ENCODE measurements at places on chromosomes 4 and X.

DNA sequence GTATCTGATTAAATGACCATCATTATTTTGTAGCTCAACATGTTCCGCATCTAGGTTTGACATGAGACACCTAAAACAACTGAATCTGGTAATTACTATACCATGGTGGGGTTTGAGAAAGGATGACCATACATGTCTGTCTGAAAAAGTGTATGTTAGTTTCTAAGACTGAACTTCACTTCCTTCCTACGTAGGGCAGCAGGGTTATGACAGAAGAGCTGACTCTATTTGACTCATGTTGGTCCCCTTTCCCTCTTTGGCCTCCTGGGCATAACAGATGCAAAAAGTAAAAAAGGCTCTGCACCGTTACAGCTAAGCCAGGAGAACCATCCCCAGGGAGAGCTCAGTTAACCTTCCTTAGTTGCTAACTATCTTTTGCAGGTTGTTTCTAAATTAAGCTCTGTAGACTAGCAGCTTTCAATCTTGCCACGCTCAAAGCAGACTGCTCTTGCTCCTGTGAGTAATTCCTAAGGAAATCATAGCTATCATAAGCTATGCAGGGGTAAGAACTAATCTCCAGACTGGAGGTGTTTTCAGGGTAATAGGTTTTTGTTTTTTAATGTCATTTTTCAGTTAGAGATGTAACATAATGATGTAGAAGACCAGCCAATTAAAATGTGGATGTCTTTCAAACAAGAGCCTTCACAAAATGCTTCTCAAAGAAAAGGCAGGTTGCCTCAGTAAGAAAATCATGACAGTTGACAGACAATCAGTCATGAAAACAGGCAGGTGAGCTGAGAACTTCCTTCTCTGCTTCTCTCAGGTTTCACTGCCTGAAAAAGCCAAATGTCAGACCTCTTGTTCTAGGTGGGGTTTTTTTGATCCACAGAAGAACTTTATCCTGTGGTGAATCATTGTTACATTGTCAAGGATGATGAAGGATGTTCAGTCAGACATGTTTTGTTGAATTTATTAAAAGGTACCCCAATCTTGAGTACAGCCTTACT is 66.9 kb upstream of the DAPP1 start:
- DNase-seq, result no peak

GRCh38 chr4:172035562-172035961 is 222.4 kb downstream of the GALNTL6 start:
- no peak for DNase-seq

GRCh38 chrX:30010471-30010870 is 204.9 kb upstream of the MAGEB2 start:
- no peak for DNase-seq

GRCh38 chrX:56728321-56728720 is 722 bp upstream of the NBDY start:
- DNase-seq, result no peak

DNA sequence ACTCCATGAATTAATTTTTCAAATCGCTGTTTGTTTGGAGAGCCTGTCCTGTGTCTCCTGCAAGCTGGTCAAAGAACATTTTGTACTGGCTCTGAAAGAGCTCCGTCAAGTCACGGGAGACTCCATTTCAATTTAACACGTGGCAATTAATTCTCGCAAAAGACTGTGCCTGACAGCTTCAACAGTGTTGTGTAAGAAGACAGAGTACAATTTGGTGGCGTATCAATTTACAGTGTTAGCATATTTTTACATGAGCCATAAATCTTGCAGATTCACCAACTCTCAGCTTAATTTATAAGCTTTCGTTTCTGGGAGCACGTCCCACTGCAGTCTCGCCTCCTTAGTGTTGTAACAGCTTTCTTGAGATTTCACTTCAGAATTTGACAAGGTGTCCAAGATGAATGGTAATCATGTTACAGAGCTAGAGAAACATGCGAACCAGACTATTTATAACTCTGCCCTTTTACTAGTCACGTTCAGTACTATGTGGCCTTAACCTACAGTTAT is 70.8 kb downstream of the RWDD4 start:
- DNase-seq, result no peak

DNA sequence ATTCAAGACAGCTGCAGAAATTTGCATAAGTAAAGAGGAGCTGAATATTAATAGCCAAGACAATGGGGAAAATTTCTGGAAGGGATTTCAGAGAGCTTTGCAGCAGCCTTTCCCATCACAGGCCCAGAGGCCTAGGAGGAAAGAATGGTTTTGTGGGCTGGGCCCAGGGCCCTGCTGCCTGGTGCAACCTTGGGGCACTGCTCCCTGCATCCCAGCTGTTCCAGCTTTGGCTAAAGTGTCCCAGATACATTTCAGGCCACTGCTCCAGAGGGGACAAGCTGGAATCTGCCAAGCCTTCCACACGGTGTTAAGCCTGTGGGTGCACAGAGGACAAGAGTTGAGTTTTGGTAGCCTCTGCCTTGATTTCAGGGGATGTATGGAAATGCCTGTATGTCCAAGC is 185.6 kb upstream of the SFRP2 start:
- no peak for DNase-seq

DNA sequence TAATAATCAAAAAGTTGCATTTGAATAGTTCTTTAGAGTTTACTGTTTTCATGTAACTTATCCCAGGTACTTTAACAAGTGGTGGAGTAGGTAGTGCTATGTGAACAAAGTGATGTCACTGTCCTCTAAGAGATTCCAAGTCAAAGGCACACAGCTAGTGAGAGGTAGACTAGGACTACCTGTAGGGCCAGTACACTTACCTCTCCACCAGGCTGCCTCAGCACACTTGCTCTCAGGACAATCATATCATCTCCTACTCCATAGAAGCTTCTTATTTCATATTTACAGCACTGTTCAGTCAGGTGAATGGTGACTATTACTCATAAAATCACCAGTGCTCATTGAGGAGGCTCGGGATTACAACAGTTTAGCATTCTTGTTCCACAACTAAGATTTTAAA is 173.0 kb upstream of the EMCN start:
- DNase-seq, result no peak

DNA sequence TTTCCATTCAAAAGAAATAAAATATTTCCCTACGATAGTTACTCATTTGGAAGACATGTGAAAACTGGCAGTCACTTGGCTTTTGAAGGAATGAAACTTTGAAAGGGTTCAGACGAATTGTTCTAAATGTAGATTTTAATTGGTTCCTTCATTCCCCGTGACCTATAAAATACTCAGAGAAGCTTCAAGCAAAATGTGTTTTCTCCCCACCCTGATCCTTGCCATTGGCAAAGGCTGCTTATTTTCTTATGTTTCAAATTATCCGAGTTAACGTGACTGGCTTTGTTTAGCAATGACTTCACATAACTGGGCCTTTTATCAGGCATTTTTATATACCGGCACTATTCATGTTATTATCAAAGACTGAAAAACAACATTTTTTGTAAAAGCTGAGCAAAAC is 204.1 kb upstream of the NEIL3 start:
- no peak for DNase-seq

DNA sequence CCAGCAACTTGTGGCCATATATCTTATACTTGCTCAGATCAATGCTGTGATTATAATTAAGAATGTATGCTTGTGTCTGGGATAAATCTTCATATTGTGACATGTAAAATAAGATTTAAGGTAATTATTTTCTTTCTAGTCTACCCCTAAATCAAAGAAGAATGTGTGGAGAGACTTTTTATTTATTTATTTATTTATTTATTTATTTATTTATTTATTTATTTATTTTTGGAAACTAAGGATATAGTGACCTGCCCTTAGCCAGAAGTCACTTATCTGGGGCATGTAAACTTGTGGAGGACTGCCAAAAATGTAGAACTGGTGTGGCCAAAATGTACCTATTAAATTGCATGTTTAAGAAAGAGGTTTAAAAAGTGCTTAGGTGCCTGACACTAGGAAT is 144.3 kb downstream of the BEND2 start:
- DNase-seq, result no peak

GRCh38 chr4:86891762-86892635 is at the start of gene C4orf36:
C4orf36 (minus strand) TSS chr4:86892422; CDS start chr4:86891520, 902 bp downstream.
- peak; percentile 5 for DNase-seq

DNA sequence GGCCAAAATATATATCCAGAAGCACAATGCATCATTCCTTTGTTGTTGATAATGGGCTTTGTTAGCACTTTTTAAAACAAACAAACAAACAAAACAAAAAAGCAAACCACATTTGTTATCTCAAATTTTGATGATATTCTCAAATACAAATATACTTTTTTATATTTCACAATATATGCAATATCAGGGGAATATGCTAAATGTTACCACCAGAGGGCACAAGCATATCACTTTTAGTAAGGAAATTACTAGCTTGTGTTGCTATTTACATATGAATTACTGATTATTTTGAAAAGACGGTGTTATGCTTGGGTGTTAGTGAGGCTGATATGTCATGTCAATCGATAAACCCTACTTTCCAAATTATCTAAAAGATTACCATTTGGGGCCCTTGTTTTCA is 29.1 kb downstream of the RIPPLY1 start:
- DNase-seq, result no peak

- DNase-seq, result no peak
Measured at GRCh38 chr4:121057466-121057922, 14.8 kb downstream of the NDNF start.

DNA sequence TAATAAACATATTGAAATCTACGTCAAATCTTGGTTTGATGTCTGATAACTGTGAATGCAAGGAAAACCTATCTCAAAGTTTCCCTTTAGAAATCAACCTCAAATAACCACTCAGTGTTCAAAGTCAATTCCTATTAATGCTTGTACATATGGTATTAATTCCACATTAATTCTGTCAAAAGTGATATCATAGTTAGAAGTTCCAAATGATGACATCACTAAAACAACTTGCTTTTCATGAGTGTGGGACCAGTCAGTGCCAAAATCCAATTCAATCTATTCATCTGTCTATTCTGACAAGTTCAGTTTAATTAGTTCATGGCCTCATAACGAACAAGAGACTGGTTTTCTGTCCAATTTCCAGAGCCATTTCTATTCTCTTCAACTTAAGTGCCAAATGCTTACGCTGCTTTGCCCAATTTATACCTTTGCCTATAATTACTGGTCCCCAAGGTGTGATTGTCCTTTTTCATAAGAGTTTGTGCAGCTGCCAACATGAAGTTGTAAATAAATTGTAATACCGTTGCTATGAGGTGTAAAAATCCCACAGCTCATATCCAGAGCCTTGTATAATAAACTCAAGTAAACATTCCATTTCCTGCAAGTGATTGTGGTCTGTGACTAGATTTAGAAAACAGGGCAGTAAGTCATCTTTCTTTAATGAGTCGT is 476.2 kb downstream of the RAB28 start:
- no peak for DNase-seq

DNA sequence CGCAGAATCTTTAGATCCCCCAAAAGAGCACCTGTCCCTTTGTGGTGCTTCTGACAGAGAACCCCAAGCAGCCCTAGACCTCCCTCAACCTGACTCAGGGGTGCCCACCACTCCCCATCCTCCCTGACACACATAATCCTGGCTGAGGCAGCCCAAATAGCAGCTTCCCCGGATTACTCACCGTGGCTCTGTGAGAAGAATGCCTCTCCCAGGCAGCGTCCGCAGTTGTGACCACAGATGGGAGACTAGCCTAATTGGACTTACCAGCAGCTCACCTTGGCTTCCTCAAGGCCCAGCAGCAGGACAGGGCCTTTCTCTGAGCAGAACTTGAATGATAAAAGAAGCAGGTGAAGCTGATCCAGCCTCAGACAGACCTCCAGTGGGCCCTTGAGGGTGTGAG is 10.3 kb upstream of the ODAPH start:
- no peak for DNase-seq

DNA sequence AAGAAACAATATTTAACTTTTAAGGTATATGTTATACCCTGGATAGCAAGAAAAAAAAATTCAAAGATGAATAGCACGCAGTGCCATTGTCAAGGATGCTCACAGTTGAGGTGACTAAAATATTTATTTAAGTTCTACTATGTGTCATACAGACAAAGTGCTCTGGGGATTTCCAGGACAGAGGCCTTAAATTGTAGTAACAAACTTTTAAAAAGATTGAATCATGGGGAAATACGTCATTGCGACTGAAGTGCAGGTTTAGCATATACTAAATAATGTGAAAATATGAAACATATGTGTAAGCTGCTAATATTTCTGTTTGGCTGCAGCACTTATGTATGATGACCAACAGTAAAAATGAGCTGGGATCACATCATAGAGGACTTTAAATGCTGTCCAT is 748.0 kb upstream of the PCDH7 start:
- no peak for DNase-seq

GRCh38 chr4:137664416-137664815 is 132.1 kb upstream of the PCDH18 start:
- no peak for DNase-seq

- no peak for DNase-seq
Measured at GRCh38 chrX:143633461-143634308, 2.2 kb downstream of the SLITRK4 start.

DNA sequence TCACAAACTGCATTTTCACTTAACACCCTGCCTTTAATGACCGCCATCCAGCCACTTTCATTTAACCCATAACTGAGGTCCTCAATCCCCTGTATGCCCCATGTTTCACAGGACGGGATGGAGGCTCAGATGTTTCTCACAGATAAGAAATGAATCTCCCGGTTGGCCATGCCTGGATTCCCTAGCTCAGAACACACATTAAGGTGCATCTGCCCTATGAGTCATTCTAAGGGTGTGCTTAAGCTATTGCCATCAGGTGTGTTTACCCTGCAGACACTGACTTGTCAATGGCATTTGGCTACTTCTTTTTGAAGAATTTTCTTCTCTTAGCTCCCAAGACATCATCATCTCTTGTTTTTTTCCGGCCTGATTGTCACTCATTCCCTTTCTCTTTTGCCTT is 222.6 kb upstream of the SMIM31 start:
- no peak for DNase-seq
